ENCODE measurements at places on chromosomes 2 and 18.

GRCh38 chr18:39414009-39414700, 1848.6 kb upstream of the CELF4 start:
- no peak for DNase-seq

DNA sequence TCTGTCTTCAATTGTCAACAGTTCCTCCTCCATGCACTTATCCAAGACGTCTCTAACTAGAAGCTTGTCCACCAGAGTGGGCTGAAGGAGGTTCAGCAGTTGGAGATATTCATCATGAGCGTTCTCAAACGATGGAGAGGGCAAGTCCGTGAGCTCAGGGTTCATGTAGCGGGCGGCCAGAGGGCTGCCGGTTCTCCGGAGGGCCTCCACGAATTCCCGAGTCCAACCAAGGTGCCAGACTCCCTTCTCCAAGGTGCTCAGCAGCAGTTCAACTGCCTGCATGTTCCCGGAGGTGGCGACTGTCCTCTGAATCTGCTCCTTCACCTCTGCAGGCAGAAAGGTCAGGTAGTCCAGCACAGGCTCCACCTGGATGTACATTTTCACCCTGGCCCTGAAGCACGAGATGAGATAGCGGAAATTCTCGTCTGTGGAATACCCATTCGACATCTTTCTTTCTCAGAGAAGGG, 590 bp downstream of the IFIH1 start:
- DNase-seq, result peak; percentile 65

GRCh38 chr2:54750040-54750439, 26.6 kb downstream of the EML6 start:
- no peak for DNase-seq

- no peak for DNase-seq
Measured at GRCh38 chr18:71986351-71987050, 557.6 kb downstream of the CBLN2 start.

DNA sequence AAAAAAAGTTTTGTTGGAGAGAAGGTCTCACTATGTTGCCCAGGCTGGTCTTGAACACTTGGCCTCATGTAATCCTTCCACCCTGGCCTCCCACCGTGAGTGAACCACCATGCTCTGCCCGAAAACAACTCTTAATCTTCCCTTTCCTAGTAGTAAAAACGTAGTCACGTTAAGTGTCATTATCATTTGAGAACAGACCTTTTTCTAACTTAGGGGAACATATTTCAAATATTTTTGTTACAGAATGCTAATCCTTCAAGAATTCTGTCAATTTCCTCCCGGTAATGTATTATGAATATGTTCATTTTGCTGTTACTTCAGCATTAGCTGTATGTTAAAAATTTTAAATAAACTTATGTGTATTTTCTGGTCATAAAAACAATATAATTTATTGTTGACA, 49.7 kb downstream of the MTA3 start:
- no peak for DNase-seq

- no peak for DNase-seq
Measured at GRCh38 chr2:152165780-152166179, 9.8 kb downstream of the STAM2 start.

DNA sequence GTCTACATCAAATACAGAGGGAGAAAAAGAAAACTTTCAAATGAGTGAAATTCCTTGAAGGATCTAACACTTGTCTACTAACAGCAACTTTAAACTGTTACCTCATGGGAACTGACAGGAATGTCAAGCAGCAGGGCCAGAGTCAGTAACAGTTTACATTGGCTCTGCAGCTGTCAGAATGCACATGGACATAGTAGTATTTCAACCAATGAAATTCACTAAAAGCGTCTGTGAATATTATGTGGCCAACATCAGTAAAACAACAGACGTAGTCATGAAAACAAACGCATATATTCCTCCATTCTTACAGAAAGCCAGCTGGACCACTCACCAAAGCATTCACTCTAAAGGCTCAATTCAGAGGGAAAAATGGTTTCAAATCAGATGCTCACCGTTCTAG, 79.3 kb upstream of the RNU4ATAC start:
- DNase-seq, result no peak

GRCh38 chr18:46915800-46916550, 1.3 kb downstream of the PIAS2 start:
- peak; percentile 4 for DNase-seq

- no peak for DNase-seq
Measured at GRCh38 chr2:127052771-127053691, 53.9 kb downstream of the BIN1 start.

- DNase-seq, result no peak
Measured at GRCh38 chr18:42351455-42351854, 396.4 kb downstream of the PIK3C3 start.

DNA sequence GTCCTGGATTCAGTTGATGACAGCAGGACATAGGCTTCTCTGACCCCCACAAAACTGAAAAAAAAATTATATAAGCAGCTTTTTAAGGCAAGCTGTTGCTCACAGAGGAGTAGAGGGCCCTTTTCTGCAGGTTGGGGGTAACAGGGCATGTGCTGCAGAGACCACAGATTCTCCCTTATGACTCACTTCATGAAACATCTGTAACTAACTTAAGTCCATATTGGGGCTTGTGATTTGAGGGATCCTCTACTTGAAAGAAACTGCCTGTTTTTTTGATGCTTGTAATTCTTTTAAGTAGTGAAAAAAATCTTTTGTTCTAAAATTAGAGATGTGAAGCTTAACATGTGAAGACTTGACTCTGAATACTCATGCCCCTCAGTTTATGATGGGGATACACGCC, 33.4 kb downstream of the XRCC5 start:
- no peak for DNase-seq

DNA sequence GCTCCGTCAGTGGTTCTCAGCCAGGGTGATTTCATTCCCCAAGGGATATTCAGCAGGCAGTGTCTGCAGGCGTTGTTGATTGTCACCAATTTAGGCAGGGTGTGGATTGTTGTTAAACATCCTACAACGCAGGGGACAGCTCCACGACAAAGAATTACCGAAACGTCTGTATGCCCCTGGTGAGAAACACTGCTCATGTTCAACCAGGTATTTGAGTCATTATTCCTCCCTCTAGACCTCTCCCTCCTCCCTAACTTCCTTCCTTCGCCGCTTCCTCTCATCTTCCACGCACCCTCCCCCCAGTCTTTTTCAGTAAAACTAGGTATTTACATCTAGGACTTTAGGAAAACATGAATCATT, 50.8 kb downstream of the NCK2 start:
- no peak for DNase-seq

- DNase-seq, result no peak
Measured at GRCh38 chr2:62589691-62590356, 83.8 kb upstream of the TMEM17 start.

GRCh38 chr2:39779341-39779851, 338 bp upstream of the THUMPD2 start:
- no peak for DNase-seq

DNA sequence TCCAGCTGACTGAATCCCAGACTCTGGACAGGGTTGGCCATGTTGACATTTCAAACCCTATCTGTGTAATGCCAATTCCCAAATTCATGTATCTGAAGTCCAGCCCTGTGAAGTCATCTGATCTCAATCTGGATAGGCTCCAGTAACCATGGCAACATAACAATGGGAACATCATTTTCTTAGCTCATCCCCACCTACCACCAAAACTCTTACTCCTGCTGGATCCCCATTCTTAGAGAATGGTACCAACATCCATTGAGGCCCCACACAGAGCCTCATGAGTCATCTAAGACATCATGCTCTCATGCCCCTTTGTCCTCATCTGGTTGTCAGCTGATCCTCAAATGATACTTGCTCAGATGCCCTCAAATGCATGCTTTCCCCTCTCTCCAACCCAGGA, 58.9 kb upstream of the TEX51 start:
- no peak for DNase-seq

GRCh38 chr2:172311921-172312345, 115.5 kb upstream of the ITGA6 start:
- DNase-seq, result no peak

GRCh38 chr2:24813691-24814137, 20.5 kb downstream of the CENPO start:
- DNase-seq, result no peak

DNA sequence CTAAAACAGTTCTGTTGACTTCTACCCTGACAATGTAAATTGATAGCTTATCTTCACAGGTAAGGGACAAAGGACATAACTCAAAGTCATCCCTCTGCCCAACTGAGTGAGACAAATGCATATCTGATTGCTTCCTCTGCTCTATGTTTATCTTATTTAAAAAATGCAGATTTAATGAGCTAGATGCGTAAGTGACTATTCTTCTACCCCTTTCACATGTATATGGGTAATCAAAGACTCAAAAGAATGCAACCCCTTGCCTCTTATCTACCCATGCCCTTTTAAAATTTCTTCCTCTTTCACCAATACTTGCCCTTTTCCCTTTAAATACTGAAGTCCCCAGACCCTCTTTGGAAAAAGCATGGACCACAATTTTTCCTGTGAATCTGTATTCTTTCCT, 253.4 kb downstream of the WDPCP start:
- no peak for DNase-seq

GRCh38 chr2:239852272-239852671, 172.9 kb downstream of the NDUFA10 start:
- no peak for DNase-seq

GRCh38 chr18:45910405-45911023, 56.6 kb downstream of the EPG5 start:
- DNase-seq, result peak; percentile 55

DNA sequence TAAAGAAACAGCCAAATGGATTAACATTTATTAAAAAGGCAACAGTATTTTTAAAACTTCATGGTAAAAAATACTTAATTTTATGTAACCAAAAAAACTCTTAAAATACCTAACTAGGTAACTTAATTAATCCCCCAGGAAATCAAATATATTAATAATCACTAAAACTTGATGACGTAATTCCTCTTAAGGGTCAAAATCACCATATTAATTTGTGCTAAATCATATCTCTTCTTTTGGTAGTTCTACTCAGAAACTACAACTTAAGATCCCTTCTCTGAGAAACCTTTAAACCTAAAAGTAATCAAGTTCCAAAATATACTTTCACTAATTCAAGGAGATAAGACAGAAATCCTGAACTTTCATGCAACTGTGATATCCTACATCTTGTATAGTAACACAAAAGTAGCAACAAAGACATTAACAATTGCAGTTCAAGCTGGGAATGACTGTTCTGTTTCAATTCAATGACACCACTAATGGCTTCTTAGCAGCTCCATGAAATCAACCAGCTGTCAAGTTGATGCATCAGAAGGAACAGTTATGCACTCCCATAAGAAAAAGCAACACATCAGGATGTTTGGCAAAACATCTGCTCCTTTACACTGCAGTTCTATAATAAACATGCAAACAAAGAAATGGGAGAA, 4.0 kb downstream of the BAZ2B start:
- peak; percentile 14 for DNase-seq

DNA sequence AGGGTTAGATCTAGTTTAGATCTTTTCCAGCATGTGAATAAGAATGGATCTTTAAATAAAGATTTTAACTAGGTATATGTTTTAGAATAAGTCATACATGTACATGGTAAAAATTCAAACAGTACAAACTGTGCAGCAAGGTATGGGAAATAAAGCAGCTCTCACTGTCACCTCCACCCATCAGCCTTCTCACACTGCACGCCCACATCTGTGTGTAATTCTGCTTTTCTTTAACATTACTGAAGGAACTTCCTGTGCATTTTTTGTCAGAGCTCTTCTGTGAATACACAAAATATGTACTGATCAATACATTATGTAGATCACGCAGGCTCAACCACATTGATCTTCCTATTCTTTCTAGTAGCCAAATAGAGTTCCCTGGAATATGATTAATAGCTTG, 3.4 kb downstream of the CASP8 start:
- no peak for DNase-seq

DNA sequence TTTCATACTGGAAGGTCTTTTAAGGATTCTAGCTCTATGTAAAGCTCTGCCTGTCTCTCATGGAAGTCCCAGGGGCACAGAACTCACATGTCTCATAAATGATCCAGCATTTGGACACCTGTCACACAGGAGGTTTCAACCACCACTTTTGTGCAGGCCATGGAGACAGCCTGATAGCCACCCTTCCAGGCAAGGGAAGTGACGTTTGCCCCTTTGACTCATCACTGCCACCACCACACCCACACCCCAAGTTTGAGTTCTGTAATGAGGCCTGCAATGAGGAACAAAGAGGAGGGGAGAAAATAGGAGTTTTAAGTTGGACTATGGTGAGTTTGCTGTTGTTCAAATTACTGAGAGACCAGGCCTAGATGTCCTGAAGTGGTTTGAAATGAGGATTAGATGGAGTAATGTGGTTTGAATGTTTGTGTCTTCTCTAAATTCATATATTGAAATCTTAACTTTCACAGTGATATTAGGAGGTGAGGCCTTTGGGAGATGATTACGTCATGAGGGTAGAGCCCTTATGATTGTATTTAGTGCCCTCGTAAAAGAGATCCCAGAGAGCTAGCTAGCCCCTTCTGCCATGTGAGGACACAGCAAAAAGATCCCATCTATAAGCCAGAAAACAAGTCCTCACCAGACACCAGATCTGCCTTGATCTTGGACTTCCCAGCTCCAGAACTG, 175.3 kb upstream of the EPHA4 start:
- DNase-seq, result no peak

- no peak for DNase-seq
Measured at GRCh38 chr2:143933946-143934569, 585.9 kb downstream of the ZEB2 start.

- DNase-seq, result no peak
Measured at GRCh38 chr2:237980751-237981150, 13.9 kb downstream of the UBE2F start.

GRCh38 chr2:176575237-176575744, 306.0 kb downstream of the MTX2 start:
- DNase-seq, result no peak

Data from HT-29 (cell line).